NCI-H510A (cell line): ENCODE measurements at places on chromosomes 16 and 17.

GRCh38 chr16:48628359-48628985 is 18.5 kb upstream of the N4BP1 start:
- no peak for DNase-seq

DNA sequence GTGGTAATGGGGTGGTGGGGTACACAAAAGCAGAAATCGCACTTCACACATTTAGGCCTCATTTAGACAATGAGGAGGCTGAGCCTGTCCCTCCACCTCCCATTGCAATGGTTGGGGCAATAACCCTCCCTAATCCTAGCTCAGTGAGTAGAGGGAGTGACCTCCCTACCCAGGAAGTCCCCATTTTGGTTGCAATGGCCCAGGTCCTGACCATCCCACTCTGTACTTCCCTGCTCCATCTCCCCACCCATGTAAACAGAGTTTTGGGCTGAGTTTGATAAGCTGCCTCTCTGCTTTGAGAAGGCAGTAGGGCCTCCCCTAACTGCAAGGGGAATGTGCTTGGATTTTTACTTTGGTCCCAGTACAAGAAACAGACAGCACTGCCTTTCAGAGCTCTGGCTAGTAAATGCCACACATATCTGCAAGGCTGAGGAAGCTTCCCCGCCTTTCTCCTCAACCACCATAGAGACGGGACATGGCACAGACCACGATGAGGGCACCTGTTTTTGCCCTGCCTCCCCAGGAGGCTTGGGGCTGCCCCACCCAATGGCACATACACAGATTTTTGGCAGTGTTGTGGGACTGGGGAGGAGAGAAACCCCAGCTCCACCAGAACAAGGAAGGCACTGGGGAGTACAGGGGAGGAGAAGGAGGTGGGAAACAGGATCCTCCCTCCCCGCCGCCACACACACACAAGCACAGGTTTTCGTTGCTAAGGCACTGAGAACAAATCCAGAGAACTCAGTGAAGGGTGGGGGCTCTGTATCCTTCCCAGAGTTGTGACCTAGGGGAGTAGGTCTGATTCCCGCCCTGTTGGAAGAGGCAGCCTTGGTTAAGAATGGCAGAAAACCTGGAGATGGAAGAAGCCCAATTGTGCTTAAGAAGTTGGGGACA is 7.3 kb downstream of the VAT1 start:
- no peak for DNase-seq

GRCh38 chr16:87423429-87423828 is 31.3 kb downstream of the MAP1LC3B start:
- no peak for DNase-seq

DNA sequence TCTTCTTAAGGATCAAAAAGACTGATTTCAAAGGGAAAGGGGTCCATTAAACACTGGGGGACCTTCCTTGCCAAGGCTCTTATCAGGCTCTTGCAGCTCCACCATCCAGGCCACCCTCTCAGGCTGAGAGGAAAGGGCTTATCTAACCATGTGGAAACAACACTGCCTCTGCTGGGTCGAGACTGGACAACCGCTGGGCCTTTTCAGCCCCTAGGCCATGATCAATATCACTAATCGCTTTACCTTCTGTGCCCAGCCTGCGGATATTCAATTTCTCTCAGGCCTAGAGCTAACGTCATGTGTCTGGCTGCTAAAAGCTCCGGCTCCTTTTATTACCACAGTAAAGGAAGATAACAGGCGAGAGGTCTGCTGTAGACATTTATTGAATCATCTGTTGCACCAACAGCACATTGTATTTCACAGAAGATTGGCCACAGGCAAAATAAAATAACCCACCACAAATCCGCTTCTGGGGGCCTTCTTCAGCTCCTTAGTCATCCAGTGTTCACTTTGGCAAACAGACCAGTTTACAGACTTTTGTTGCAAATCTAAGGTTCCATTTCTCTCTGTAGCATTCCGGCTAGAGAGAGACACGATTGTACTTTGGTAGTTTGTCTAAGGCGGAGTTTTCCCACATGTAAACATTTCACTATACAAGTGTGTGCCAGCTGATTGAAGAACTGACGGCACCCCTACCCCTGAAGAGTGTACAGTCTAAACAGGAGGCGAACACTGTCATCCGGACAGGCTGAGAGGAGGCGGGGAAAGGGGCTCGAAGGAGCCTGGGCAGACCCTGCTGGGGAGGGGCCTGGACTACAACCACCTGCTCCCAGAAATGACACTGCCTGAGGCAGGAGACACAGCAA is 13.9 kb downstream of the CYB561 start:
- DNase-seq, result no peak

GRCh38 chr17:42456223-42457106 is 2.2 kb upstream of the ATP6V0A1 start:
- no peak for DNase-seq

DNA sequence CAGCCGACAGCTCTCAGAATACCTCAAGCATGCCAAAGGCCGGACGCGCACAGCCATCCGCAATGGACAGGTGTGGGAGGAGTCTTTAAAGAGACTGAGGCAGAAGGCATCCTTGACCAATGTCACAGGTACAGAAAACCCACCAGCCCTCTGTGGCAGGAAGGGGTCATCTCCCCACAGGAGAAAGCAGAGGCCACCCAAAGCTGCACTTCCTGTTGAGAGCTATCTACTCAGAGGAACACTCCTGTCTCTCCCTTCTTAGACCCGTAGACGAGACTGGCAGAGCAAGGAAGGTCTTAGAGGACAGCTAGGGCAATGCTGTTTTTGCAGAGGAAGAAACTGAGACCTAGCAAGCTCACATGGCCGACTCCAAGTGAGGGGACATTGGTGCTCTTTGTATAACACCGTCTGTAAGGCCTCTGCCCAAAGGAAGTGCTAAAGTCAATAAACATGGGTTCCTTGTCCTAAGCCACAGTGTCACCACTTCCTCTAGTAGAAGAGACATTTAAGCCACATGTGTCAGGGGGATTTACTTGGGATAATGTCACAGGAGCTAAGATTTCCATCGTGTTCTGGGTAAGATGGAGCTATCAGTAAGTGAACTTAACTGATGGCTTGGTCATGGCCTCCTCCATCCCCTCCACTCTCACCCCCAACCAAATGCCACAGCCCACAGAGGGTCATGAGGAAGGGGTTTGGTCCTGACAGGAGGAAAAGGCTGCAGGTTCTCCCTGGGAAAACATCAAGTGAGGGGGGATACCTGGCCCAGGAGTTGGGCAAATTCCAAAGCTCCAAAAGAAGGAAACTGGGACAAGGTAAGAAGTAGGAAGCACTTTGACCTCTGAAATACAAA is 9.4 kb downstream of the LPO start:
- no peak for DNase-seq

GRCh38 chr16:88376835-88377726 is 5.7 kb upstream of the ZNF469 start:
- no peak for DNase-seq

- no peak for DNase-seq
Measured at GRCh38 chr16:31192856-31193642, 9.5 kb downstream of the PYCARD start.

DNA sequence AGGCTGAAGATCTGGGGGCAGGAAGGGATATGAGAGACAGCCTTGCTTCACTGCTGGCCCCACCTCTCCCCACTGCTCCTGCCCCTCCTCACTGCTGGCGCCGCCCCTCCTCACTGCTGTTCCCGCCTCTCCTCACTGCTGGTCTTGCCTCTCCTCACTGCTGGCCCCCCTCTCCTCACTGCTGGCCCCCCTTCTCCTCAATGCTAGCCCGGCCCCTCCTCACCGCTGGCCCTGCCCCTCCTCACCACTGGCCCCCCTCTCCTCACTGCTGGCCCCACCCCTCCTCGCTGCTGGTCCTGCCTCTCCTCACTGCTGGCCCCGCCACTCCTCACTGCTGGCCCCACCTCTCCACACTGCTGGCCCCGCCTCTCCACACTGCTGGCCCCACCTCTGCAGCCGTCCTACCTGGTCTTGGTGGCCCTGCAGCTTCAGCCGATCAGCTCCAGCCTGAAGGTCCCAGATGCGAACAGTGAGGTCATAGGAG is 9.5 kb upstream of the PAM16 start:
- DNase-seq, result no peak

DNA sequence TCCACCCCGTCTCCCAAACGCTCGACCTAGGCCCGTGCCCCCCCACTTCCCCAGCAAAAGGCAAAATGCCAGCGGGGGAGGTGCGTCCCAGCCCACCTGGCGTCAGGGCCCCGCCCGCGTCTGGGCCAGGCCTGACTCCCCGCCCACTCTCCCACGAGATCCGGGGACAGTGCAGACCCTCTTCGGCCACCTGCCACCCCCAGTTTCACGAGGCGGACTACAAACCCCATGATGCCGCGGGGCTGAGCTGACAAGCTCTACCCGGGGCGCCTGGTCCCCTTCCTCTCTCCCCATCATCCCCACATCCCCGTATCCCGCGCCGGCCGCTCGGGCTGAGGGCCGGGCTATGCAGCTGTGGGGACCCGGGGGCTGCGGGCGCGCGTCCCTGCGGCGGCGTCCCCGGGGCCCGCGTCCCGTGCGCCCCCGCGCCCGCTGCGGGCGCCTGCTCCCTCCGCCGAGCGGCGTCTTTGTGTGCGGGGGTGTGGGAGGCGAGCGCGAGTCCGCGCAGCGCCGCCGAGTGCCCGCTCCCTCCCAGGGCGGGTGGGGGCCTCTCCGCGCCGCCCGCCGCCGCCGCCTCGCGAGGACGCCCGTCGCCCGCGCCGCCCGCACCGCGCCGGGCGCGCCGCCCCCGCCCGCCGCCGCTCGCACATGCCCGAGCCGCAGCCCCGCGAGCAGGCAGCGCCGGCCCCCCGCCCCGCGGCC is at the start of gene ANKRD13B:
TSS of gene ANKRD13B (plus strand) at position 283 of the 702 bp plus-strand sequence. CDS start 490 bp downstream, outside the sequence.
- peak; percentile 48 for DNase-seq

- DNase-seq, result no peak
Measured at GRCh38 chr17:17137731-17138585, 68.2 kb downstream of the PLD6 start.

- peak; percentile 6 for DNase-seq
Measured at GRCh38 chr17:39261286-39261685, 35.5 kb upstream of the STAC2 start.

GRCh38 chr16:929227-930073 is 41.3 kb downstream of the LMF1 start:
- no peak for DNase-seq

- no peak for DNase-seq
Measured at GRCh38 chr16:28880589-28880915, 2.3 kb downstream of the ATP2A1 start.

DNA sequence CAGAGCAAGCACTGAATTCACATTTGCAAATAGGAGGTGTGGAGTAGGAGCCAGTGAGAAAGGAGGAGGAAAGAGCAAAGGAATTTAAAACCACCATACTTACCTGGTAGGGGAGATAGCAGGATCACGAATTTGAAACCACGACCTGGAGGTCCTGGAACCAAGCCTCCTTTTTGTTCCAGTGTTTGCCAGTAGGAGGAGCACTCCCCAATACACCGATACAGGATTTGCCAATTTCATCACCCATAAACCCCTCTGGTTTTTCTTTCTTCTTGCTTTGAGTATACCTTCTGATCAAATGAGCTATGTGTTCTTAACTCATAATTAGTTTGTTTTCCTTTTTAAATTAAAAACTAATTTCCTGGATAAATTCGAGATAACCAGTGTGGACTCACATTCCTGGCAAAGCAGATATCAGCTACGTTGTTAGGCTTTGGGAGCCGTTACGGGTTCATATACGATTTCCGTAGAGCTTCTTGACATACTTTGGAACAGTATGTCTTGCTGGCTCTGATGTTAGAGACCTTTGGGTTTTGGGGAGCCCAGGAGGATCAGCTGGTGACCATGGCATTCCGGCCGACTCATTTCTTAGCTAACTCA is 22.7 kb downstream of the BCO1 start:
- no peak for DNase-seq

DNA sequence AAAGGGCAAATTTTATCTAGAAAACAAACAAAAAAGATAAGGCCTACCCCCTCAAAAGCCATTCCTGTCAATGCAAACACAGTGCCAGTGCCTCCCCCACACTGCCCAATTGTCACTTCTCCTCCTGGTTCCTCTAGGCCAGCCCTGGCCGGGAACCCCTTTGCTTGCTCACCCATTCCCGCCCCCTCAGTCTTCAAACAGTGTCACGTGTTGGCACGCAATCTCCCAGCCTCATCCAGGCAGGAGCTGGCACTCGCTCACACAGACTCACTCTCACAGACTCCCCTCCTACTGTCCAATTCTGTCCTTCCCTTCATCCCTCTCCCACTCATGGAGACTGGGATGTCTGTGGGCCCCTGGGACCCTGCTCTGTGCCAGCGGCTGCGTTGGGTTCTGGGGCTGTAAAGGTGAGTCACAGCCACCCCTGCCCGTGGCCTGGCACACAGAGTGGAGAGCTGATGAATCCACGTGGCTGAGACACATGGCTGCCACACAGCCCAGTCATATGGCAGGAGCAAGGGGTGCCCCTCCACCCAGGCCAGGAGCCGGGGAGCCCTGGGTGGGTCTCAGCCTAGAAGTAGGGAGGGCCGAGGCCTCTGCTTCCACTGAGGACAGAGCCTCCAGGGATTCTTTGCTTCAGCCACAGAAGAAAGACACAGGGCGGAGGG is 54.8 kb downstream of the VAC14 start:
- no peak for DNase-seq

GRCh38 chr17:58611331-58611730 is 80.5 kb downstream of the TEX14 start:
- no peak for DNase-seq
